ENCODE measurements at places on chromosomes 3 and 15. TPM values are rescaled to one million over a fixed set of nuclear protein-coding genes. Genes with fewer than 3 reads are reported as not detected.

LRRC49 gene
- 54.8 TPM for total RNA-seq

HRG gene
- total RNA-seq: not detected

PEX5L gene
- total RNA-seq: not detected

SAMD7 gene
- not detected for total RNA-seq

DGKG gene
- total RNA-seq: 55.2 TPM

ANKRD63 gene
- 0.45 TPM for total RNA-seq

ARGFX gene
- total RNA-seq: not detected

VIPR1 gene
- total RNA-seq: 1.2 TPM

TICRR gene
- not detected for total RNA-seq

EAF2 gene
- 1.8 TPM for total RNA-seq

SLC12A8 gene
- 1.9 TPM for total RNA-seq

GUCA1C gene
- total RNA-seq: 3.7 TPM

TOPAZ1 gene
- total RNA-seq: not detected

ZKSCAN7 gene
- 3.2 TPM for total RNA-seq

KLHL40 gene
- 0.29 TPM for total RNA-seq

PLAAT1 gene
- 5.1 TPM for total RNA-seq

SLC28A1 gene
- total RNA-seq: 0.25 TPM

SEMA3G gene
- 29.0 TPM for total RNA-seq

EPHA6 gene
- 1.2 TPM for total RNA-seq

GREM1 gene
- 0.76 TPM for total RNA-seq

ALDH1A2 gene
- 3.6 TPM for total RNA-seq

BOC gene
- total RNA-seq: 3.7 TPM

ROPN1 gene
- total RNA-seq: 0.50 TPM

RTP4 gene
- 0.38 TPM for total RNA-seq

RAB11A gene
- total RNA-seq: 176 TPM

PLSCR1 gene
- 19.9 TPM for total RNA-seq

All from heart left ventricle (tissue), 16 donors.